H1 (cell line): ENCODE measurements at places on chromosomes 6 and 20.
A peak's percentile ranks its signal among the peaks of the same experiment; 100 is the strongest.

DNA sequence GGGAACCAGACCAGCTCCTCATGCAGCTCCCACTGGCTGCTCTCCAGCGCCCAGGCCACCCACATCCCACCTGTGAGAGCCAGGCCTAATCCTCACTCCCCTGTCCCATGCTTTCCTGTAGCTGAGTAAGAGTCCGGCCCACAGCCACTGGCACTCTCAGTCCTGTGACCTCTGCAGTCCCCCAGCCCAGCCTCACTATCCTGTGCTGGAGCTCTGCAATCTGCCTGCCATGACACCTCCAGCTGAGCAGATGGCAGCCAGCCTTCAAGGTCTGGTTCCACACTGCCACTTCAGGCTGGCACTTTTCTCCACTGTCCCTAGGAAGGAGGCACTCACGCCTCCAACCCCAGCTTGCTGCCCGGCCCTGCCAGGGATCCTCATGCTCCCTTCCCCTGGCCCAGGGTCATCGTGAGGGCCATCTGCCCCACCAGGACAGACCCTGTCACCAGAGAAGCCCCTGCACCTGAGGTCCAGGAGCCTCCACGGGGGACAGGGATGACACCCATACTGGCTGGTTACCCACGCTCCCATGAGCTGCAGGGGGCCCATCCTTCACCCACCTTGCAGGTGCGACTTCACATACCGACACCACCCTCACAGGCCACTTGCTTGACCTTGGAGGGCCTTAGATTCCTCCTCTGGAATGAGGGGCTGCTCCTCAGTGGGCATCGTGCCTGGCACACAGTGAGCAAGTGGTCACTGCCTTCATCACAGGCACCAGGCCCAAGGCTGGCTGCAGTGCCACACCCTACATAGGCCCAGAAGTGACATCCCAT, 100.1 kb downstream of the ASXL1 start:
- DNase-seq = no peak

DNA sequence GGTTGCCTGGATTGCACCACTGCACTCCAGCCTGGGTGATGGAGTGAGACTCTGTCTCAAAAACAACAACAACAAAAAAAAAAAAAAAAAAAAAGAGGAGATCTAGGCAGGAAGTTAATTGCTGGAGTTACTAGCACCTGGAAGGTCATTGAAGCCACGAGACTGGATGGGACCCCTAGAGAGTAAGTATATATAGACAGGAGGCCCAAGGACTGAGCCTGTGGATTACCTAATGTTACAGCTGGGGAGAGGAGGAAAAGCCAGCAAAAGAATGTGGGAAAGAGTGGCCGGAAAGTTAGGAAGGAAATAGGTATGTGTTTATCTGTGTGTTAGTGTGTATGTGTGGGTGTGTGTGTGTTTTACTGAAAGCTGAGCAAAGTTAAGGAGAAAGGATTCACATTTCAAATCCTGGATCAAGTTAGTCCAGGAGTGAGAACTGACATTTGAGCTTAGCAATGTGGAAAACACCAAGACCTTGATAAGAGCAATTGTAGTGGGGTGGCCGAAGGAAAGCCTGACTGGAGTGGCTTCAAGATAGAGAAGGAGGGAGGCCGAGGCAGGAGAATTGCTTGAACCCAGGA, 38.4 kb downstream of the ANKRD6 start:
- DNase-seq = no peak

- DNase-seq = no peak
Measured at GRCh38 chr6:35686873-35687555, 1.7 kb downstream of the FKBP5 start.

DNA sequence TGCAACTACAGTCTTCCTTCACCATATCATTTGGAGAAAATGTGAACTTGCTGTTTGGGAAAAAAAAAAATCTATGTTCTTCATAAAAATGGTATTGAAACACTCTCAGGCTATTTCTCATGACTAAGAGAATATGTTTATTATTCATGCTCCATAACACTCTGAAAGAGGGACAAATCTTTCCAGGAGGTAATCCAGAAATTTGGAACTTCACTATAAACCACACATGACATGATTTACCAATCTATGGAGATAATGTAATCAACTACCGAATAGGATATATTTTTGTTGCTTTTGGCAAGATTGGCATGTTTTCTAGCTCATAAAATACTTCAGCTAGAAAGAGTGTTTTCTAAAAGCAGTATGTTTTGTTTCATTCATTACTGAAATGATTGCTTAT, 56.3 kb downstream of the THEMIS start:
- DNase-seq = no peak

DNA sequence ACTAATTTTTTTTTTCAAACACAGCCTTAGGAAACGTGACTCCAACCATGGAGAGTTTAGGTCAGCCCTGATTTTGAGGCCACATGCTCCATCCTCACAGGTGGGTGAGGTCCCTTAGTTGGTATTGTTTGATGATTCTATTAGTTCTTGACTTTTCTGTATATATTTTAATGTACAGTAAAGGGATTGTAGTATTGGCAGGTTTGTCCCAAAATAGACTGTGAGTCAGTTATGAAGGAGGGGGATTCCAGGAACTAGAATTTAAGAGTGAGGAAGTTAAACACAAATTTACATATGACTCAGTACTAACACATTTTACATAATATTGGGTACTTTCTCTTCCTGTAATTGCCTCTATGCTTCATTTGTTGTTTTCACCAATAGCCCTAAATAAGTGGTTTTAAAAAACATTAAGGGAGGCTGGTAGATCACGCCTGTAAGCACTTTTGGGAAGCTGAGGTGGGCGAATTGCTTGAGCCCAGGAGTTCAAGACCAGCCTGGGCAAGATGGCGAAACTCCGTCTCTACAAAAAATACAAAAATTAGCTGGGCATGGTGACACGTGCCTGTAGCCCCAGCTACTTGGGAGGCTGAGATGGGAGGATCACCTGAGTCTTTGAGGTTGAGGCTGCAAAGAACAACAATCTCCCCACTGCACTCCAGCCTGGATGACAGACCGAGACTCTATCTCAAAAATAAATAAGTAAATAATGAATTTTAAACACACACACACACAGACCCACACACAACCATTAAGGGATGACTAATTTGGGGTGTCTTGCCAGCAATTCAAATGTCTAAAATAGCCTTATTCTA, 81.8 kb downstream of the SGK1 start:
- DNase-seq = no peak

DNA sequence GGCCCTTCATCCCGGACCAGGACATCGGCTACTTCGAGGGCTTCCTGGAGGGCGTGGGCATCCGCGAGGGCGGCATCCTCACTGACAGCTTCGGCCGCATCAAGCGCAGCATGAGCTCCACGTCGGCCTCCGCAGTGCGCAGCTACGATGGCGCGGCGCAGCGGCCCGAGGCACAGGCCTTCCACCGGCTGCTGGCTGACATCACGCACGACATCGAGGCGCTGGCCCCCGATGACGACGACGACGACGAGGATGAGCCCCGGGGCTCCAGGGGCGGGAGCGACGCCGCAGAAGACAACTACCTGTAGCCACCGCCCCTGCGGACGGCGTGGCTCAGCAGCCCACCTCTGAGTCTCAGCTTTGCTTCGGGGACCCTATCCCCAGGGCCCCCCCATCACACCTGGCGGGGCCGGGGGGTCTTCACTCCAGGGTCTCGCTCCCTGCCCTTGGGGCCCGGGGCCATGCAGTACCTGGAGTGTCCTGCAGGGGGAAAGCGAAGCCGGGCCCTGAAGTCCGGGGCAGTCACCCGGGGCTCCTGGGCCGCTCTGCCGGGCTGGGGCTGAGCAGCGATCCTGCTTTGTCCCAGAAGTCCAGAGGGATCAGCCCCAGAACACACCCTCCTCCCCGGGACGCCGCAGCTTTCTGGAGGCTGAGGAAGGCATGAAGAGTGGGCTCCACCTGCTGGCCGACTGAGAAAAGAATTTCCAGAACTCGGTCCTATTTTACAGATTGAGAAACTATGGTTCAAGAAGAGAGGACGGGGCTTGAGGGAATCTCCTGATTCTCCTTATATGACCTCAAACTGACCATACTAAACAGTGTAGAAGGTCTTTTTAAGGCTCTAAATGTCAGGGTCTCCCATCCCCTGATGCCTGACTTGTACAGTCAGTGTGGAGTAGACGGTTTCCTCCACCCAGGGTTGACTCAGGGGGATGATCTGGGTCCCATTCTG, 20.8 kb upstream of the HCK start:
- DNase-seq = peak; percentile 96

GRCh38 chr6:27748661-27749060, 163.5 kb downstream of the OR2B2 start:
- DNase-seq = no peak

DNA sequence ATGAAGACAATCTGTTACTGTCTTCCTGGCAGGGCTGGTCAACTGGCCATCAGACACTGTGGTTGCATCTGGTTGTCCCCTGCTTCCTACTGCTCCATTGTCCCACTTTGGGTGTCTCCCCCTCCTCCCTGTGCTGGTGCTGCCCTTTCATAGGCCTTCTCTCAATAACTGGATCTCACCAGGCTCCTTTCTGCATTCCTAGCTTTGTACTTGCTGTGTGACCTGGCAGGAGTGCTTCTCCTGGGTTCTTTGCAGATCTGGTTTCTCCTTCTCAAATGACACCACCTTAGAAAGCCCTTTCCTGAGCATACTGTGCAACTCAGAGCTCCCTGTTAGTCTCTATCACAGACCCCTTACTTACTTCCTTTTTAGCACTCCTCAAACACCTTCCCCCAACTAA, 223.0 kb downstream of the BCKDHB start:
- DNase-seq = no peak

GRCh38 chr6:125474061-125474460, 172.3 kb upstream of the HDDC2 start:
- no peak for DNase-seq

- DNase-seq = no peak
Measured at GRCh38 chr6:146813554-146813953, 214.8 kb downstream of the ADGB start.

DNA sequence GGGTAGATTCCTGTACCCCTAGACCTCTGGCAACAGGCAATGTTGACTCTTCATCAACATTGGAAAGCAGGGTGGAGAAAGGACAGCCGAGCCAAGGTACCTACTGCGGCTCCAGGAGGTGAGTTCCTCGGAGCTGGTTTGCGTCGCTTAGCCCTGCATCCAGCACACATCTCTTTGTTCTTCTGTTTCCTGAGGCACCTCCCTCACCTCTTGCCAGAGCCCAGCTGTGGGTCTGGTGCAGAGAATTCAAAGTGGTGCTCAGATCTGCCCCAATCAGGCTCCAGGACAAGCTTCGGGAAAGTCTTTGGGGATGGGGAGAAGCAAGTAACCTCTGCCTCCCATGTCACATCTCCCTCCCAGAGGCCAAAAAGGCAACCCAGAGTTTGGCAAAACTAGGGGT, 2.2 kb downstream of the KCNG1 start:
- DNase-seq = no peak

GRCh38 chr6:46052479-46052878, 36.8 kb upstream of the CLIC5 start:
- no peak for DNase-seq

DNA sequence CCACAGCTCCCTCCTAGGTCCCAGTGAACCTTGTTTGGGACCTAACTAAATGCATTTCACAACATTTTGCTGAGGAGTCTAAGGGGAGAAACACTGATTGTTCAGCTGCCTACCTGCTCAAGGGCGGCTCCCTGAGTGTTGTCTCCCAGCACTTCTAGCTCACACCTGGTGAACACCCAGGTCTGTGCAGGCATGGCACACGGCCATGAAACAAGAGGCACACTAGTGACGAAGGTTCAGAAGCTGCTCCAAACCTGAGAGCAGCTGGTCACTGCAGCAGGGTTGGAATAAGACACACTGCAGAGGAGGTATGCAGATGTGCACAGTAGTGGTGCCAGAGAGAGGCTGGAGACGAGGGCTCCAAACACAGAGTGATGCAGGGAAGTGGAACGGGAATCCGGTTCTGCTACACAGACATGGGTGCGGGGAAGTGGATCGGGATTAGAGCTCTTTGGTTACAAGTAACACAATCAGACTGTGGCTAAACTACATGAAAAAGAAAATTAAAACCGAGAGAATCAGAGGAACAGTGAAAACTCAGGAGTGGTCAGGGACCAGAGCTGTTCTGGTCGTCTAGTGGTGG, 486.1 kb upstream of the CDH4 start:
- DNase-seq = no peak

- DNase-seq = no peak
Measured at GRCh38 chr6:157246771-157247484, 76.4 kb downstream of the TMEM242 start.

DNA sequence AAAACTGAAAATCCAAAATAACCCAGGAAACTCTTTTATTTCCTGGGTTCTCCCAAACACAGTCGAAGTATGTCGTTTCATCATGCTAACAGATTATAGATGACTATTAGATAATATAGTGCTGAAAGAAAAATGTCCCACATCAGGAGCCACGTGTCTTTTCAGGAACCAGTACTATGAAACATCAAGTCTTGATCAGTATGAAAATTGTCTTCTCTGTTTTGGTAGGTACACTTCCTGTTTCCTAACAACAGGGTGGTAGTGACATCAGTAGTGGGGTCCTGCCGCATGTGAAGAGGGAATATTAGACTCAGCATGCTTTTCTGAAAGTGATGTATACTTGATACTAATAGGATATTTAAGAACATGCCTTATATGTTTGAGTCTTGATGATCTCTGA, 136.7 kb downstream of the HIVEP1 start:
- DNase-seq = no peak

- DNase-seq = no peak
Measured at GRCh38 chr6:158707120-158707820, 57.4 kb downstream of the SYTL3 start.

DNA sequence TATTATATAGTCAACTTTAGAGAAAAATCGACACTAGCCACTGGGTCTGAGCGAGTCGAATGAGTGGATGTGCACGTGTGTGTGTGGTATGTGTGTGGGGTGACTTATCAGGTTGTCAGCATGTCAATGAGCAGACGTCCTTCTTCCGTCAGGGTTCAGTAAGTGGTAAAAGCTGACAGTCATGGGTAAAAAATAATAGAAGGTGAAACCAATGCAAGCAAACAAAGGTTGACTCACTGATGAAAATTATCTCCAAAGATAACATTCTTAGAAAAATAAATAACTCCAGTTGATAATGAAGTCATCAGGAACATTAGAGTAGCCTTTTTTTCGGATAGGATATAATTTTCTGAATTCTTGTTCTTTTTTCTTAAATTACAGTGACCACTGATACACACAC, 243.8 kb upstream of the FOXQ1 start:
- DNase-seq = no peak

DNA sequence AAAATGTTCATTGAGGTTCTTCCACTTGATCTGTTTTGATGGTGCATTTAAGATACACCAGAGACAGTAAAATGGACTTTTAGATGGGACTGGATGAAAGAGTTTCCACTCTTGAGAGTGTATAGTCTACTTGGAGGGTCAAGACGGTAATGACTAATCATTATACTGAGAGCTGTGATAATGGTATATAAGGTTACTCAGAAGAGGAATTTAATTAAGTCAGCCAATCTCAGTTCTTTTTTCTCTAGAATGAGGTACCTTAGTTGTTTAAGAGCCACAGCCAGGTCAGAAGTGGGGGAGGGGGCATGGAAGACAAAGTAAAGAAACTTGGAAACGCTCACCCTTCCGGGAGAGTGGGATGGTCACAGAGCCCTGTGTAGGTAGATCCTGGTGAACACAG, 123.9 kb downstream of the MAP3K4 start:
- no peak for DNase-seq
